ENCODE measurements at places on chromosomes 5 and 9.

DNA sequence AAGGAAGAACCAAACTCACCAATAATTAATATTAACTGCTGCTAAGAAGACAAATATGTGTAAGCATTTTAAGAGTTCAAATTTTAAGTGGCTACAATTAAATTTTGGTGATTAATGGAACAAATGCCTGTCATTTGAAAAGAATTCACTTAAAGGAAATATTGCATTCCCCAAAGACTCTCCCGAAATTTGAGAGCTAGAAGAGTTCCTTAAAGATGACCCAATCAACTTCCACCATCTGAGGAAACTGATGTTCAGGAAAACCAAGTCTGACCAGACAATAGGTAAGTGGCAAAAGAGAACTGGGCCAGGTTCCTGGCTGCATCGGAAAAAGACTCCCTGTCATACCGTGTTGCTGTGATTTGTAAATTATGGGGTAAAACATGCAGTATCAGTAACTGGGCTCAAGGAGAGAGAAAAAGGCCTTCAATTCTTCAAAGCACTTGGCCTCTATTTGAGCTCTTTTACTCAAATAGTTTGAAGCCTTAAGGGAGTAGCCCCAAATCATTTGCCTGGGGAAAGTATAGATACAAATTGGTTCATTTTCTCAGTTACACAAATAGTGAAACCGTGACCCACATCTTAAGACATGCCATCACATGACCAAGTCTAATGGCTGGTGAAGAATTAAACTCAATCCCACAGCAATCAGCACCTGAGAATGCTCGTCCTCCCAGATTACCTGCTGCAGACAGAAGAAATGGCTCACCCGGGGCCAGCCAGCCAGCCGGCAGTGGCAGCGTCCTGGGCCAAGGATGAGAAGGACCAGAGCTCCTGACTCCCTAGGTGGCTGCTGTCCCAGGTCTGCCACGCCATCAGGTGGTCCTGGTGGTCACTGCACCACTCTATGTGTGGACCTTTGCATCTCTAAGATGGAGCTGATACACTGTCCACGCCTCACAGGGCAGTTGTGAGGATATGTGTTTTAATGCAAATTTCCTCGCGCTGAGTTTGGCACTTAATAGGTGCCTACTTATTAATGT lies 162.9 kb downstream of the TTLL11 start:
- DNase-seq, result no peak

DNA sequence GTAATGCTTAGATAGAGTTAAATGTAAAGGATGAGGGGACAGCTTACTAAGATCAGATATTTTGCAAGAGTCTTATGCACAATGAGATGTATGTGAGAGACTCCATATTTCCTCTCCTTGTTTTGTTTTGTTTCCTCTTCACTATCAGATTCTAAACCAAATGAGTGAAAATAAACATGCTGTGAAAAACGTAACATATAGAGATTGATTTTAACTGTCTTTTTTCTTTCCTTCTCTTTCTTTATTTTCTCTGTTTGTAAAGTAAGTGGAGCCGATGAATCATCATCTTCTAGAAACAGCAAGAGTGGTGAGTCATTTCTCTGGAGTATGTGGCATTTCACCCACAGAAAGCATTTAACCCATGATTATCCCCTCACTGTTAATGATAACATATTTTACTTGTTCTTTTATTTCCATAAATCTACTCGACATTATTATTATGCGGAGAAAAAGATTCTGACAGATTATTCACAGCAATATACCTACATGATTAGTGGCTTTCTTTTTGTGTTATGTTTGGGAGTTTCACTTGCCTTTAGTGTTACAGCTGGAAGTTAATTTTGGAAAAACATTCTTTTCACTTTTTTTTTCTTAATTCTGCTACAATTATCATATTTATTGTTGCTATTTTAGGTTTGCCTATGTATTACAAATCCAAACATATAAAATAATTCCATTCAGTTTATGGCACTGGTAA lies 2.1 kb upstream of the ANXA1 start:
- peak; percentile 93 for DNase-seq

- DNase-seq, result no peak
These were observed 185.9 kb upstream of the RASA1 start for GRCh38 chr5:87081511-87082372.

DNA sequence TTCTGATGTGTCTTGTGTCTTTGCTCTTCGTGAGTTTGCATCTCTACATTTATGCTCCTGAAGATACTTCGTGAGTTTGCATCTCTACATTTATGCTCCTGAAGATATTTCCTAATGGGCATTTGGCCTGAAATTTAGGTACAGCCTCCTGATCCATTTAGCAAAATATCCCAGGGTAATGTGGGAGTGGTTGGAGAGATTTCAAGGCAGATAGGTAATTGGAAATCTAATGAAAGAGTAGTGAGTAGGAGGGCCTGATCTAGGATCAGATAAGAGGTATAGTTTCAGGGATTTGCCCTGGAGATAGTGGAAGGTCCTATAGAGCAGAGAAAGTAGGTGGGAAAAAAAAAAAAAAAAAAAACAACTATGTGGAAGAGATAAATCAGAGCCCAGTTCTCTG lies 14.6 kb upstream of the SNX2 start:
- no peak for DNase-seq

DNA sequence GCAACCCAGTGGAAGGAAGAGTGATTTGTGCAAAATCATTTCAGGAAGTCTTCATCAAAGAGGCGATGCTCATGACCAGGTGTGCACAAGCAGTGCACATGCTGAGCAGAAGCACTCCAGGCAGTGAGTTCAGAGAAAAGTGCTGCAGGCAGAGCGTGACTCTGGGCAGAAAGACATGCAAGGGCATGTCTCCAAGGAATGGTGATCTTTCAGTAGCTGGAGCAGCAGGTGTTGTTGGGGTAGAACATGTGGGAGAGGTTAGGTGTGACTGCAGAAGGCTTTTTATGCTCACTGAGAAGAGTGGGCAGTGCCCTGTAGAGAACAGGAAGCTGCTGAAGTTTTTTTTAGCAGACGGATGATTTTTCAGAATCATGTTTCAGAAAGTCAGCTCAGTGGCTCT lies 545.4 kb upstream of the TLE4 start:
- DNase-seq, result peak; percentile 22

DNA sequence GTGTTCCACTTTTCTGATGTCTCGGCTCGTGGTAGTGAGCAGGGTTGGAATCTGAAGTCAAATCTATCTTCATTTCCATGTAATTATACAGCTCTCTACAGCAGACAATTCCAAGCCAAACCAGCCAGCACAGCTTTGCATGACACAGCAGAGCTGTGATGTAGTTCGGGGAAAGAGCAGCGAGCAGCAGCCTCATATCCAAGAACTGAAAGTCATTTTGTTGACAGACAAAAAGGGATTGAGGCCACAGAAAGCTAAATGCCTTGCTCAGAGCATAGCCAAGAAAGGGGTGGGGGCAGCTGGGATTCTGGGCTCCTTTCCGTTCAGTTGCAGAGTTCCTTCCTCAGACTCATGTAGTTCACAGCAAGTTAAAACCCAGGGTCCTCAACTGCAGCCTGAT lies 32.1 kb downstream of the LCP2 start:
- DNase-seq, result no peak

GRCh38 chr5:129820-130219 lies 37.9 kb downstream of the PLEKHG4B start:
- peak; percentile 91 for DNase-seq

DNA sequence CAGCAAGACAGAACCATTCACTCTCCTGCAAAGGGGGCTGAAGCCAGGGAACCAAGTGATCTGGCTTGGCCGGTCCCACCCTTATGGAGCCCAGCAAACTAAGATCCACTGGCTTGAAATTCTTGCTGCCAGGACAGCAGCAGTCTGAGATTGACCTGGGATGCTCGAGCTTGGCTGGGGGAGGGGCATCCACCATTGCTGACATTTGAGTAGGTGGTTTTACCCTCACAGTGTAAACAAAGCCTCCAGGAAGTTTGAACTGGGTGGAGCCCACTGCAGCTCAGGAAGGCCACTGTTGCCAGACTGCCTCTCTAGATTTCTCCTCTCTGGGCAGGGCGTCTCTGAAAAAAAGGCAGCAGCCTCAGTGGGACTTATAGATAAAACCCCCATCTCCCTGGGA lies 60.5 kb downstream of the TNFSF8 start:
- no peak for DNase-seq

DNA sequence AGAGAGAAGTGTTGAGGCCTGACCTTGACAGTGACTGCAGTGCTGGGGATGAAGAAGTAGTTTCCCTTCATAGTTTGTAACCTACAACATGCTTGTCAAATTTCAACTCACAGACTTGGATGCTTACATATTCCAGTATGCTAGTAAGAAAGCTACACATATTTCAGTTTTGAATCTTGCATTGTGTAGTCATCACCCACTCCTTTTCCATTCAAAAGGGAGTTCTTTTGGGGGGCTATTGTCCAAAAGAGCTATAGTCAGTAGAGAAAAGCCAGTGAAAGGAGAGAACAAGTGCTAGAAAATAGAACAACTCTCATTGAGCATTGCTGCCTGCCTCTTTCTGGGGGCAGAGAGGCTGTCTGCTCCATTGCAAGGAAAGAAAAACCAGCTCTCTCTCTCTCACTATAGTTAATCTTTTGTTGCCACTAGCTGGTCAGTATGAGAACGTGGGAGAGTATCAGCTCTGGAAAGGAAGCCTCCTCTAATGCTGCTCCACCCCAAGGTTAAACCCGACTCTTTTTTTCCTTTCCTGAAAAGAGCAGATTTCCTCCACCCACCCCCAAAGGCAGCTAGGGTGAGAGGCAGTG lies 7.3 kb downstream of the ASTN2 start:
- no peak for DNase-seq

- DNase-seq, result no peak
These were observed 350.4 kb downstream of the PDE4D start for GRCh38 chr5:59542851-59543820.

- peak; percentile 42 for DNase-seq
These were observed 80.8 kb upstream of the OSMR start for GRCh38 chr5:38764937-38765391.

DNA sequence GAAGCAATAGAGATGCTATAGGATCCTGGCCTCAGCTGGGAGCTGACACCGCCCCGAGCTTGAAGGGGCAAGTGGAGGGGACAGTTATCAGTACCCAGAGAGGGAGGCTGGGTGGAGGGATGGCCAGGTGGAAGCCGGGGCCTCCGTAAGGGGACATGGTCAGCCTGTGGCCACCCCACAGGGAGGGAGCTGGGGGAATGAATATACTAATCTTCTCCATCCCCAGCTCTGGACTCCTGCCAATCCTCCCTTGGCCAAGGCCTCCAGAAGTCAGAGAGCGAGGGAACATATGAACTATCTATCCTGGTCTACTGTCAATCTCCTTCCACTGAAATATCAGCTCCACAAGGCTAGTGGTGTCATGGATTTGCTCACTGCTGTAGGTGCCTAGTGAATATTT lies 109.3 kb downstream of the BOD1 start:
- no peak for DNase-seq

GRCh38 chr5:101271416-101271815 lies 368.3 kb upstream of the ST8SIA4 start:
- DNase-seq, result no peak

GRCh38 chr5:139768807-139769465 lies 26.7 kb upstream of the PSD2 start:
- DNase-seq, result peak; percentile 50

- DNase-seq, result no peak
These were observed 505 bp downstream of the RPS14 start for GRCh38 chr5:150448952-150449516.

GRCh38 chr5:143977891-143978461 lies 166.0 kb downstream of the HMHB1 start:
- no peak for DNase-seq

DNA sequence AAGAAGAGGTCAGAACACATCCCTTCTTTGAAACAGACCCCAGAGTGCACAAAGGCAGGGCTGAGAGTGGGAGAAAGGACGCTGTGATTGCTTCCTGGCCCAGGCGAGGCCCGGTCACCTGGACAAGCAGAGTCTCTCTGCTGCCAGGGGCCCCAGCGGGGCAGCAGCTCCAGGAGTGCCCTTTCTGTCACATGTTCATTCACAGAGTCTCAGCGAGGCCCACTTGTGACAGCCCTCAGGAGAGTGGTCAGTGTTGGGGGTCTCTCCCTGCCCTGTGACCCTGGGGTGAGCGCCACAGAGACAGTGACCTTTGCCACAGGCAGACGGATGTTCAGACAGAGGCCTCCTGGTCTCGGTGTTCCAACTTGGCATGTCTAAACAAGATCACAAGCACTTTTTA lies 130.2 kb upstream of the IRX4 start:
- DNase-seq, result no peak

DNA sequence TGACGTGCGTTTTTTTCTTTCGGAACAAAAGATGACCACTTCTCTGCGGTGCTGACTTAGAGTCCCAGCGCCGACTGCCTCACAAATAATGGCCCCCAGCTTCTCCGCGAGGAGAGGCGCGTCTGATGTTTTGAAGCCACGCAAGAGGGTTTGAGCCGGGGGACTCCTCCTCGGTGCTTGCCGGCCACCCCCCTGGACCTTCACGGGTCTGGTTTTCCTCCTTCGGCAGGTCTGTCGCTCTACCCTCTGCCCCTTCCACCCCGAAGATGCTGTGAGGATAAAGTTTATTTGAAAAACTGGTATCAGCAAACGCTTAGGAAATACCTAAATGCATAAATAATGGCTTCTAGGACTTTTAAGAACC lies 584 bp downstream of the USP20 start:
- no peak for DNase-seq

GRCh38 chr5:126339215-126339805 lies 83.9 kb upstream of the GRAMD2B start:
- DNase-seq, result peak; percentile 73

DNA sequence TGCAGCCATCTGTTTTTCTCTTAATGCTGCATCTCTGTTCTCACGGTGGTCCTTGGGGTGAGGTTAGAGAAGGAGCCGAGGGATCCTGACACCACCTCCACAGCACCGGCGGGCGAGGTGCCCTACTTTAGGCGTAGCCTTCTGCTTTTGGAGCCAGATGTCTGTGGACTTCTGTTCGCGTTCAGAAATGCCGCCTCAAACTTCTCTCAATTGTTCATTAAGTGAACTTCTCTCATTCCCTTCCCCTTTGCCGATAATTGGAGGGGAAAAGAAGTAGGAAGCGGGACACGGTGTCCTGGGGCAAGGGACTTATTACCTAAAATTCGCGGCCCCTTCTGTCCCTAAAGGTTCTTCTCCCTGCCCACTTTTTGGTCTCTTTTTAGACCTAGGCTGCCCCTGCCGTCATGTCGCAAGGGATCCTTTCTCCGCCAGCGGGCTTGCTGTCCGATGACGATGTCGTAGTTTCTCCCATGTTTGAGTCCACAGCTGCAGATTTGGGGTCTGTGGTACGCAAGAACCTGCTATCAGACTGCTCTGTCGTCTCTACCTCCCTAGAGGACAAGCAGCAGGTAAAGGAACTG lies 455 bp downstream of the KIF20A start:
- DNase-seq, result no peak

DNA sequence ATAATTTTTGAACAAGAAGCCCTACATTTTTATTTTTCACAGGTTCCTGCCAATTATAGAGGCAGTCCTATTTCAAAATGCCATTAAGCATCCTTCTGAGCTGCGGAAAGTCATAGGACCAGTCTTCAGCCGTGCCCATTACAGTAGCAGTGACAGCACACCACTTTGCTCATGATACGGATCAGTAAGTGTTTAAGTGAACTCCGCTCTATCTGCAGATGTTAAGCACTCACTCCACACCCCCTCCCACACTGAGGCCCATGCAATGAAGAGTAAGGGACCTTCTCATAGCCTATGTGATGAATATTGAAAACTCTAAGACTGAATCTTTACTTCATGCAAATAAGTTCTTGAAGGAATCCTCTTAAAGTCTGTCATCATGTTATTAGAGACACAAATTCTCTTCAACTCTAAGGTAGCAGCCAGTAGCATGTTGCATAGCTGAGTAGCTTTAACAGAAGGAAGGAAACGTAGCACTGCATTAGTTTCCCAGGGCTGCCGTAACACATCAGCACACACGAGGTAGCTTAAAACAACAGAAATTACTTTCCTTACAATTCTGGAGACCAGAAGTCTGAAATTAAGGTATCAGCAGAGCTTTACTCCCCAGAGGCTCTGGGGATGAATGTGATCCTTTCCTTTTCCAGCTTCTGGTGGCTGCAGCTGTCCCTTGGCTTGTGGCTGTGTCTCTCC lies 20.3 kb upstream of the TAF11L2 start:
- DNase-seq, result no peak
